ENCODE measurements at places on chromosomes 1 and 21.
A peak's percentile ranks its signal among the peaks of the same experiment; 100 is the strongest.

- no peak for DNase-seq
Observed at GRCh38 chr1:7422966-7423365, 348.1 kb upstream of the VAMP3 start.

- no peak for DNase-seq
Observed at GRCh38 chr1:29547300-29547699, 311.0 kb downstream of the PTPRU start.

- no peak for DNase-seq
Observed at GRCh38 chr1:234222561-234223280, 150.5 kb upstream of the COA6 start.

DNA sequence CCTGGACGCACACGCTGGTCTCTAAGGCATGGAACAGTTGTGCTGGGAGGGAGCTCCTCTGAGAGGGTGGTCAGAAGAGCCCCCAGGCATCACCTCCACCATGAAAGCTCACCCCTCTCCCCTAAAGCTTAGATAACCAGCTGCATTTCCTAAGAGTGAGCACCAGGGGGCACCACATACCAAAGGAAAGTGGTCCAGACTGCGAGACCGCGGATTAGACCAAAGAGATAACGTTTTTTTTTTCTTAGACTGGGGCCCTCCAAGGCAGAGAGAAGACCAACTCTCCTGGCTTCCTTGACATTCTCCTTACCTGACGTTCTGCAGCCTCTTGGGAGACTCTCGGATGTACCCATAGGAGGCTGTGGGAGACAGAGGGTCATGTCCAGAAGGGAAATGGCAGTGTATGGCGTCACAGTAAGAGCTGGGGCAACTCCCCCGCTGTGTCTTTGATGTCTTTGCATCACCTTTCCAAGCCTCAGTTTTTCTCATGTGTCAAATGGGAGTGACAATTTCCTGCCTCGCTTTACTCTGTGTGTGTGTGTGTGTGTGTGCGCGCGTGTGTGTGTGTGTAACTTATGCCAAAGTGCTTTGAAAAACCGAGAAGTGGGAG lies 12.3 kb upstream of the IFNLR1 start:
- DNase-seq = peak; percentile 70

GRCh38 chr1:202656951-202657646 lies 53.2 kb downstream of the SYT2 start:
- DNase-seq = no peak

GRCh38 chr21:38159355-38159754 lies 97.4 kb upstream of the KCNJ15 start:
- DNase-seq = peak; percentile 38

GRCh38 chr1:229221106-229222019 lies 49.5 kb upstream of the RAB4A start:
- no peak for DNase-seq

- no peak for DNase-seq
Observed at GRCh38 chr1:107460035-107460434, 319.2 kb downstream of the NTNG1 start.
